ENCODE measurements at places on chromosomes 1 and 21.

GRCh38 chr1:184840596-184840995, 85.9 kb upstream of the EDEM3 start:
- no peak for DNase-seq

- no peak for DNase-seq
Measured at GRCh38 chr1:203703586-203703985, 61.4 kb upstream of the LAX1 start.

DNA sequence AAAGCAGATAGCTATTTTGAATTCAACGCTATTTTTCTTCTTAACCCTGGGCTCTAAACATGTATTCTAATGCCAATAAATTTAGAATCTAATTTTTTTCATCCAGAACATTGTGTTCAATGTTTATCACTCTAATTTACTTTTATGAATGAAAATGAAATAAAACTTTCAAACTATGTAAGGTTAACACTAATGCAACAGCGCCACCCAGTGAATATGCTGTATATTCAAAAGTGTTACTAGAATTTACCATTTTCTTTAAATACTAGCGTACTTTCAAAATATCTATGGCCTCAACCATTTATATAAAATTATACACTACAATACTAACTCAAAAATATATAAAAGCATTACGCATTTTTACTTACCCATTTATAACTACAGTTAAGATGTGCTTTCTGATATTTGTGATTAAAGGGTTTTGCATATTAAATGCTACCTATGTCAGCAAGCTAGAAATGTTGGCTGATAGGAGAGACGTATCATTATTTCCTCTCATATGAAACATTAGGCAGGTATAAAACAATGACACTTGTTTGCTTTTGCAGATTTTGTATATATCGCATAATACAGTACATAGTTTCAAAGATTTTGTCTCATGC, 5.9 kb upstream of the NUF2 start:
- DNase-seq = peak; percentile 7

DNA sequence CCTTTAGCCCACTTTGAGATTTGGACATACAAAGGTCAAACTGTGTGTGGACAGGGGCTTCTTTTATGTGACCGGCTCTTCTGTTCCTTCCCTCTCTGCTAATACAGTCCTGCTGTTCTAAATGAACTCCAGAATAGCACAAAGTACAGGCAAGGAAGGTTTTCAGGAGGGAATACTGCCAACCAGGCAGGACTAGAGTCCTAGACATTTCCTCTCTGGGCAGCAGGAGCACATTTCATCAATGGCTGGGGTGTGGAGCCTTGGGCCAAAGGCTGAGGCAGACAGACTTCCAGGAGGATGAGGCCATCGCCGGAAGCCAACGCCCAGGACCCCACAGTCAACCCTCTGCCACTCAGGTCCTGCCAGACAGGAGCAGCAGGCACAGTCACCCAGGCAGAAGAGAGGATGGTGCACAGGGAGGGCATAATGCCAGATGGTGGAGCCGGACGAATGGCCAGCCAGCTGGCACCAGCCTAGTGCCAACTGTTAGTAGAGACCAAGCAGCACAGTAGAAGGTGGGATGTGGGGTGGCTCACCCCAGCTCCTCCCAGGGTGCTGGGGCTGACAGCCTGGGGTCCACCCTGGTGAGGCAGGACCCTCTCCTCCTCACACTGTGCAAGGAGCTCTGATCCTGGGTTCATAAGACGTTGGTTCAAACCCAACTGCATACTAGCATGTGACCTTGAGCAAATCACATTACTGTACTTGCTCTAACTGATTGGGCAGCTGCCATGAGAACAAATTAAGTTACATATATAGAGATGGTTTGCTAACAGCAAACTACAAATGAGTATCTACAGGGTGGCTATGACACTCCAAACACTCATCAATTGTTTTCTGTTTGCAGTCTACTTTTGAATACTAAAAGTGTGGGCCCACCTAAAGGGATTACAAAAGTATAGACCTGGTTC, 410.7 kb downstream of the SIPA1L2 start:
- no peak for DNase-seq

- no peak for DNase-seq
Measured at GRCh38 chr1:207987164-207987563, 76.2 kb upstream of the CD34 start.

GRCh38 chr1:6596886-6597776, 5.5 kb downstream of the KLHL21 start:
- no peak for DNase-seq

DNA sequence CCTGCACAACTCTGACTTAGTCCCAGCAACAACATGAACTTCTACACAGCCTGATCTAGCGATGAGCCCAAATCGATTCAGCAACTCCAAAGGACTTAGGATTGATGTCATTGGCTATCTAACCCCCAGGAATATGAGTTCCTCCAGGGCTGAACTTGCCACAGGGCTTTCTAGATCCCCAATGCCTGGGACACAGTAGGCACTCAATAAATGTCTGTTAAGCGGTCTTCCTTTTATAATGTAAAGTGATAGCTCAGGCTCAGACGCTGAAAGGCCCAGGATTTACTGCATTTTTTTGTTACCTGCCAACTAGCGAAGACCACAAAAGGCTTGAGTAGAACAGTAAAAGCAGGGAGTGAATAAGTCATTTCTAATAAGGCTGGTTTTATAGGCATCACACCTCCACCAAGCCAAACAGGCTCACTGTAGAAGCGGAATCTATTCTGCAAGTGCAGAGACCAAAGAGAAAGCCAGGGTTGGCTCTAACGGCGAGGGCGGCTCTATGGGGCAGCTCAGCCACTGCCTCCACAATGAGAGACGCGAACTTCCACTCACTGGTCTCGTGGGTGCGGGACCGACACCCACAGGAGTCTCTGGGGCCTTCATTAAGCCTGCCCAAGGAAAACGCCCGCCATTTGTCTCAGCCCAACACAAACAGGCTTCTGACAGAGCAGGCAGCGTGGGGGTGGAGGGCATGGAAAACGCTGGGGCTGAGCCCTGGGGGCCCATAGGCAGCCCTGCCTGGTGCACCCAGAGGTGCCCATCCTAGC, 52.0 kb downstream of the HLCS start:
- no peak for DNase-seq

- DNase-seq = no peak
Measured at GRCh38 chr1:178010674-178011464, 41.0 kb upstream of the SEC16B start.

All from SW 1271 (cell line).